Hepatocyte (in vitro differentiated cells): ENCODE measurements at places on chromosomes 3 and 15.

- DNase-seq, result no peak
Observed at GRCh38 chr15:40956541-40956982, 3.3 kb downstream of the CHAC1 start.

DNA sequence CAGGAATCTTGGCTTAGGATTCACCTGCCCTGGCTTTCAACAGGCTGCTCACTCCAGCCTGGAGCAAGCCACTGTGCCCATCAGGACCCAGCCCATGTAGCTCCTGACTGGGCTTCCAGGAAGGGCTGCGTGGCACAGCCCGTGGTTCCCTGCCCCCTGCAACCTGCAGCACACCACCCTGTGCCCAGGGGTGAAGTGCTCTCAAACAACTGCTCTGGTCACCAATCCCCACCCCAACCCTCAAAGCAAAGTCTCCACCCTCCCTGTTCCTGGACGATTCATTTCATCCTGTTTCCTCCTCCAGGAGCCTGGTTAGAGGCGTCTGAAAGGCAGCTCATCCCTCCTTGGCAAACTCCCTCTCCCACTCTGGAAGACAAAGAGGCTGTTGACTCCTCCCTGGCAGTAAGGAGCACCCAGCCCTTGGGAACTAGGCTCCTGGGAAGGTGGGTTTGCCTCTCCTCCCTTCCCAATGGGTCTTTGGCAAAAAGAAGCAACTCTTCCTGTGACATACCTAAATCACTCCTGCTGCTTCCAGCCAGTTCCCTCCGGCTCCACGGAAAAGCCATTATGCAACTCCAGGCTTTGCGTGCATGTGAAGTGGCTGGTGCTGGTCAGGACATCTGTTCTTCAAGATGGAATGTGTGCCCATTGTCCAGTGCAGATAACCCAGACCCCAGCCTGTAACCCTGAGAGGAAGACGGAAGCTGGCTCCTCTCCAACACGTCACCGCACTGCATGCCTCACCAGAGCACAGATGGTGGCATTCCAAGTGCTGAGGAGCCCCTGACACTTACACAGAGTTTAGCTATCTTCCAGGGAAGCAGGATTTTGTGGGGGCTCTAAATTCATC is 29.1 kb upstream of the VIPR1 start:
- peak; percentile 20 for DNase-seq

DNA sequence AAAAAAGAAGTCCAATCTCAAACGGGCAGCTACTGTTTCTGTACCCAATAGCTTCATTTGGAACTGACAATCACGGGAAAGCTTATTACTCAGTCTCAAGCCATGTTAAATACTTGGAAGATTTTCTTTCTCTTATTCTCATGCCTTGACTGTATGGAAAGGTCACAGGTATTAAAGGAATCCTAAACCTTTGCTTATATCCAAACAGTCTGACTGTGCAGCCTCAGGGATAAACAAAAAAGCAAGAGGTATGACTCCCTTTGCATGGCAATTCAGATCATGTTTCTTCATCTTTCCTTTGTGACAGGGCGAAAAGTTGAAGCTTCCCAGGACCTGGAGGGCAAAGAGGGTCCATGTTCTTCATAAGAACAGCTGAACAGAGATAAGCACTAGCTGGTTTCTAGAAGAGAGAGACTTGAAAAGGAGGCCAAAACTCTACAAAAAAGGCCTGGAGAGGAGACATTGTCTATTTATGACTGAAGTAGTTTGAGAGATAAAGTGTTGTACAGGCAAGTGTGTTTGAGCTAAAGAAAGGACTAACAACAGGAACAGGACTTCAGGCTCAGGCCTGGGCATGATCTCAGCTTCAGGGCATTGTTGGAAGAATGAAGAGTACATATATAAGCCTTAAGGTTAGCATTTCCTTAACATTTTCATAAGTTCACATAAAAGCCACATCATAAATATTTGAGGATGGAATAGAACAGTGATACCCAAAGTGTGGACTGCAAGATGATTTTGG is 231.0 kb upstream of the THRB start:
- DNase-seq, result no peak

- peak; percentile 78 for DNase-seq
Observed at GRCh38 chr3:72306800-72307341, 521.9 kb upstream of the PROK2 start.

DNA sequence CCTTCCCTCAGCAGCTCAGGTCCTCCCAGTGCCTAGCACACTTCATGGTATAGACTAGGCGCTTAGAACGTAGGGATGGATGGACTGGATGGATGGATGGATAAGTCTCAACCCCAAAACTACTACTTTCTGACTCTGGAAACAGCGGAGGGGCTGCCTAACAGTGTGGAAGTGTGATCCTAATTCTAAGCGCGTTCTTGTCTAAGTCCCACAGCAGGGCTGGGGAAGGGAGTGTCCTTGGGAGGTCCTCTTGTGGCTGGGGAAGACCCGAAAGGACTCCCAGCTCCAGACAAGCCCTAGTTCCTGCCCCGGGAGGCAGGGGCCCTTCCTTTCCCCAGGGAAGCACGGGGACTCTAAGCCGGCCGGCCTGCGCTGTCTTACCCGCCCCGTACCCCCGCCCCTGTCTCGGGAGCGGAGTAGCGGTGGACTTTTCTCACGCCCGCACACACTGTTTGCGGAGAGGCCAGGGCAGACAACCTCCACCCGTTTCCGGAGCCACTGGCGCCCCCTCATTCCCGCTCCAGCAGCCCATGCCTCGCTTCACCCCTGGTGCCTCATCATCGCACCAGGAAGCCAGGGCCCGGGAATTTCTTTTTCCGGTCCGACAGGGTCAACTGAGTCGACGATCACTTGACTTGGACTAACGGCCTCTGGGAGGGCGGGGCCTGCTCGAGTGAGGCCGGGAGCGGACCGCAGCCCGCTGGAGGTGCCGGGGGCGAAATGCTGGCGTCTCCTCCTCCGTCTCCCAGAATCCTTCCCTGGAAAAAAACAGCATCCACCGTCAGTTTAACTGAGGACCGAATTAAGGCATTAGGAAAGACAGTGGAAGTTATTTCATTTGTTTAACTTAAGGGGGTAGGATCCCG is 133.3 kb downstream of the TBC1D2B start:
- DNase-seq, result peak; percentile 94

GRCh38 chr15:40926659-40927494 is 2.3 kb upstream of the DLL4 start:
- no peak for DNase-seq

GRCh38 chr3:53495146-53495519 is 722 bp downstream of the CACNA1D start:
- DNase-seq, result no peak

DNA sequence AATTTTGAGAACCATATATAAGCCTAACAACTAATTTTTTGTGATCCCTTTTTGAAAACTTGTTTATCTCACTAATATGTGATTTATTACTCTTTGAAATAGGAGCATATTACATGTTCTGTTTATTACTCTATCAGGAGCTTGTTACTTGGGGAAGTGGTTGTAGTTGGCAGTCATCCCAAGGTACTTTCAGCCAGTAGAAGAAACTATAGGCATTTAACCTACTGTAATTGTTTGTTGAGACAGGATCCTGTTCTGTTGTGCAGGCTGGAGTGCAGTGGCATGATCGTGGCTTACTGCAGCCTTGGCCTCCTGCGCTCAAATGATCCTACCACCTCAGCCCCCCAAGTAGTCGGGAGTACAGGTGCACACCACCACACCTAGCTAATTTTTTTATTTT is 195.6 kb downstream of the TCF12 start:
- DNase-seq, result no peak

GRCh38 chr3:183537295-183537730 is 18.2 kb downstream of the KLHL6 start:
- DNase-seq, result no peak

DNA sequence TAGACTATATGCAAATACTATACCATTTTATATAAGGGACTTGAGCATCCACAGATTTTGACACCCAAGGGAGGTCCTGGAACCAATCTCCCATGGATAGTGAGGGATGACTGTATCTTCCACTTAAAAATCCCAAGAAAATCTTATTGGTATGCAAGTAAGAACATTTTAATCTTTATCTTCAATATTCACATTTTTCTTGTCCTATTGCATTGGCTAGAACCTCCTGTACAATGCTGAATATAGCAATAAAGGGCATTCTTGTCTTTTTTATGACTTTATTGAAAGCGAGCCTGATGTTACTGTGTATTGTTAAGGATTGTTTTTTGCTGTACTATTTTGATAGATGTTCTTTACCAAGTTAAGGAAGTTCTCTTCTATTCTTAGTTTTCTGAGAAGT is 36.9 kb downstream of the MYLK start:
- DNase-seq, result no peak

GRCh38 chr15:89167267-89168176 is 53.9 kb downstream of the RLBP1 start:
- DNase-seq, result peak; percentile 31

GRCh38 chr3:122975924-122976293 is 51.7 kb downstream of the SEMA5B start:
- DNase-seq, result no peak
